Muscle of leg (tissue), 16 donors: ENCODE measurements at places on chromosomes 7 and 10. TPM values are rescaled to one million over a fixed set of nuclear protein-coding genes. Genes with fewer than 3 reads are reported as not detected.

GRCh38 chr7:155814316-155815276, 2.3 kb upstream of the SHH start:
- no peak for DNase-seq

GRCh38 chr7:69517985-69518704, 80.1 kb upstream of the AUTS2 start:
- peak; percentile 55 for DNase-seq

DNA sequence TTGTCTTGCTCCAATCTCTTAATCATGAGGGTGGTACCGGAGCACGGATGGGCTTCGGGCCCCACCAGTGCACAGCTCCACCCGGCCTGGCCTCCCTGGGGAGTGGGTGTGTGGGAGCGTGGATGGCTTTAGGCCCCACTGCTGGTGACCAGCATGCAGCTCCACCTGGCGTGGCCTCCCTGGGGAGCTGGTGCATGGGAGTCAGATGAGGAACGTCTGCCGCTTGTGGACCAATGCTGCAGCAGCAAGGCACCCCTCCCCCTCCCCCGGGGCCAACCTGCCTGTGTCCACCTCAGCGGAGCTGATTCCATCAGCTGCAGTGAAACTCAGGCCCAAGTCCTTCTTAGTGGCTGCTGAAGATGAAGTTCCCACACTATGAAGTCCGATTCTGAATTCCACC, 511.4 kb downstream of the PTPRN2 start:
- no peak for DNase-seq

DIP2C gene
- total RNA-seq, result 15.1 TPM

DNA sequence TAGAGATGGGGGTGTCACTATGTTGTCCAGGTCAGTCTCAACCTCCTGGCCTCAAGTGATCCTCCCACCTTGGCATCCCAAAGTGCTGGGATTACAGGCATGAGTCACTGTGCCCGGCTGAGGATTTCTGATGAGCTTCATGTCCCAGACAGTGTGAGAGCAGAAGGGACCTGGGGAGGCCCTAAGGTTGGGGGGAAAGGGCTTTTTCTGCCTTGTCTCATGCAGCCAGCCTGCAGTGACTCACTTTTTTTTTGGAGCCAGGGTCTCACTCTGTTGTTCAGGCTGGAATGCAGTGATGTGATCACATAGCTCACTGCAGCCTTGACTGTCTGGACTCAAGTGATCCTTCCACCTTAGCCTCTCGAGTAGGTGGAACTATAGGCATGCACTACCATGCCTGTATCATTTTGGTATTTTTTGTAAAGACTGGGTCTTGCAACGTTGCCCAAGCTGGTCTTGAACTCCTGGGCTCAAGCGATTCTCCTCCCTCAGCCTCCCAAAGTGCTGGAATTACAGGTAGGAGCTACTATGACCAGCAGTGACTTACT, 14.6 kb downstream of the COL26A1 start:
- DNase-seq, result no peak

CBLL1 gene
- 13.9 TPM for total RNA-seq

DNA sequence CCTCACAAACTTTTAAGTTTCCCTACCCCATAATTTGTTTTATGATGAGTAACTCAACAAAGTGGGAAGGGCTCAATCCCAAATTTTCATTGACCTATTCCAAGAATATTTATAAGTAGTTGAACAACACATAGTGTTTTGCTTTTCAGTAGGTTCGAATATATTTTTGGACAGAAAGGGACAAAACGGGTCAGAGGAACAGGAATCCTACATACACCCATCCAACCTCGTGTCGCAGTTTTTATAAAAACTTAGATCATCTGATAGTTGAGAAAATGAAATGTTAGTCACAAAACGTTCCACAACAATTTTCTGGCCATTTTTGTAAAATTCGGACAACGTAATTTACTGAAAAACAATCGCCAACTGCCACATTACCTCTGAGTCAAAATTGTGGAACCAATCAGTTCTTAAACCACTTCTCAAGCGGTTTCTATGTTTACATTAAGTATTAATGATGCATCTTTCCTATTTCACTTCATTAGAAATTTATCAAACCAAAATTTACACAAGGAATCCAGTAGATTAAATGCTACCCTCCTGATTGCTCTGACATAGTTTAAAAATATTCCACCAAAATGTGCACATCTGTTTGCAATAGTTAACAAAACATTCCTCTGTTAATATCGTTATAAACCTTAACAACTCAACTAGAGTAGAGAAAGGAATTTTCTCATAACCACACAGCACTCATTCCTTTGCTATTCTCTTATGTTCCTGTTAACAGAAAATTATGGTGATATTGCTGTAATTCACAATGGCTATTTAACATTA, 6.3 kb downstream of the WNT16 start:
- no peak for DNase-seq

DNA sequence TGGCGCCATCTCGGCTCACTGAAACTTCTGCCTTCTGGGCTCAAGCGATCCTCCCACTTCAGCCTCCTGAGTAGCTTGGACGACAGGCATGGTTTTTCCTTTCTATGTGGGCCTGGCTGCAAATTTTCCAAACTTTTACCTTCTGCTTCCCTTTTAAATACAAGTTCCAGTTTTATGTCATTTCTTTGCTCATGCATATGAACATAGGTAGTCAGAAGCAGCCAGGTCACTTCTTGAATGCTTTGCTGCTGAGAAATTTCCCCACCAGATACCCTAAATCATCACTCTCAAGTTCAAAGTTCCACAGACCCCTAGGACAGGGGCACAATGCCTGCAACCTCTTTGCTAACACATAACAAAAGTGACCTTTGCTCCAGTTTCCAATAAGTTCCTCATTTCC, 21.6 kb upstream of the RPEL1 start:
- no peak for DNase-seq

GRCh38 chr7:141436575-141437075, 114.6 kb upstream of the AGK start:
- peak; percentile 25 for DNase-seq

- DNase-seq, result no peak
Observed at GRCh38 chr10:123585477-123586445, 80.4 kb upstream of the GPR26 start.

DNA sequence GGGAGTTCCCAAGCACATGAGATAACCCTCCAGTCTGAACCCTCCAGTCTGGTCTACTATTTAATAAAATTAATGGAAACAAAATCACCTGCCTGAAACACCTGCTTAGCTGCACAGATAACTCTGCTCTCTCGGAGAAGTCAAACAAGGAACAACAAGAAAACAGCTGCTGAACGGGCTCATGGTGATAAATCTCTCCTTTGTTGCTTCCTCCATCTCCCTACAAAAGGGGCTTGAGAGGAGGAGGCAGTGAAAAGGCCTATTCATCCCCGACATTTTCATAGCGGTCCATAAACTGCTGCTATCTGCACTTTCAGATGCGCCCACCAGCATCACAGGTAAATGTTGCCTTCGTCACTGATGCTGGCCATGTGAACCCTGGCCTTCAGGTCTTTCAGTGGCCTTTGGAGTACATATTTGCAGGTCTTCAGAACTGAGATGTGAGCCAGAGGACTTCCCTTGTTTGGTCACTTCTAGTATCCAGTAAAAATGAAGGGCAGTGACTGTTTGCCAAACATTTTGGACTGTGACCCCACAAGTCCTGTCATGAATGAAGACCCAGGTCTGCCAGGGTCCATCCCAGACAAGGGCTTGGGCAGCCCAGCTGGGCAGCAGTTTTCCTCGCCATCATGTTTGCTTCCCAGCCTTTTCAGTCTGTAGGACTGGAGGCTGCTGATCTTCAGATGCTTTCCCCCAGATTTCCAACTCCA, 15.9 kb downstream of the FKBP6 start:
- DNase-seq, result no peak
